ENCODE measurements at places on chromosomes 4 and X. TPM values are rescaled to one million over a fixed set of nuclear protein-coding genes. Genes with fewer than 3 reads are reported as not detected.
A peak's percentile ranks its signal among the peaks of the same experiment; 100 is the strongest.

Gene ARAP2
- 2.8 TPM for total RNA-seq

Gene EGFL6
- total RNA-seq: not detected

Gene CT45A3
- total RNA-seq: not detected

DNA sequence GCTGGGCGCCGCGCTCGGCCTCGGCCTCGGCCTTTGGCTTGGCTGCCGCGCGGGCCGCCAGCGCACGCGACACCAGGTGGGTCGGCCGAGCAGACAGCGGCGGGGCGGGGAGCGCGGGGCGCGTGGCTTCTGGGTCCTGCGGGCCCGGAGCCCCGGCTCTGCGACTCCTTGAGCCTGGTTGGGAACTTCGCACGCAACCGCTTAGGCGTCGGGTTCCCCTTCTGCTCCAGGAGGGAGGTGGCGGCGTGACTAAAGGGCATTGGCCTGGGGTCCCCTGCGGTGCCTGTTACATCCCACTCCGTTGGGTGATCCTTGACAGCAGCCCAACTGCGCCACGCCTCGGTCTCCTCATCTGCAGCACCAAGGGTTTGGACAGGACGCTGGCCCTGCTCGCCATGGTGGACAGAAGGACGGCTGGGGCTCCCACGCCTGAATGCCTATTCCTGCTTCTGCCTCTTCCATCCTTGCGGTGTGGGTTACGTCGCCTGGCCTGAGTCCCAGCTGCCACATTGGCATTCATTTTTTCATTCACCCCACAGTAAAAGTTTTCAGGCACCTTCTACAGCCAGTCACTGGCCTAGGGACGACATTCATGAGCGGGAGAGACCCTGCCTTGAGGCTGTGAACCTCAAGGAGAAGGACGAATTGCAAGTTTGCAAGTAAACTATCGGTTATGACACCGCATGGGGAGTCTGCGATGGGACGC, 631 bp downstream of the EVC start:
- no peak for DNase-seq

DNA sequence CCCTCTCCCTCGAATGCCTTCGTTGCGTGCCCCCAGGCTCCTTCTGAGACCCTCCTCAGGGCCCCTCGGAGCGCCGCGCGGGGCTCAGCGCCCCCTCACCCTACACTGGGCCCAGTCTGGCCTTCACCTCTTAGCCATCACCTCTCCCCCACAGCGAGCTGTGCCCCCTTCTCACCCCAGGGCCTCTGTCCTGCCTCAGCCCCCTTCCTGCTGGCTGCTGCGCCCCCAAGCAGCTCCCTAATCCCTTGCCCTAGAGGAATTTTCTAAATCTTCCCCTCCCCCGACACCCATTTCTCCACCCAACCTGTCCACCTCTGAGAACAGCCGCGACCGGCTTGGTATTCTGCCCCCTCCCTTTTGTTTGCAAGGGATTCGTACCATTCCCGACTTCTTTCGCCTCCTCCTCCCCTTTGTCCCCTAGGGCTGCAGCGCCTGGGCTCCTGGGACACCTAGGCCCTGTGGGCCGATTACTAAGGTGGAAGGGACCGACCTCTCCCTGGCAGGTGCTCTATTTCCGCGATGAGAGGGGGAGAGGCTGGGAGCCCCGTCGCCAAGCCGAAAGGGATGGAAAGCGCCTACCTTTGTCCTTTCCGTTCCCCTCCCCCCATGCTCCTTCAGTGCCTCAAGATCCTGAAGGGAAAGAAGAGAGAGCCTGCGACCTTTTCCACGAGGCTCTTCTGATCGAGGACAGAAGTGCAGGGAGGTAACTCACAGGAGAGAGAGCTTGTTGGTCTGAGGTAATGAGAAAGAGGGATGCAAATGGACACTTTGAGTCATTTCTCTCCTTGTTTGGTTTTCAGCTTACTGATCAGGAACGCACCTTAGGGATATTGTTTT, 10.9 kb downstream of the DLG3 start:
- DNase-seq: no peak

- DNase-seq: no peak
These were observed 1455.5 kb downstream of the TECRL start for GRCh38 chr4:62953752-62954151.

- DNase-seq: no peak
These were observed 915 bp upstream of the RAB33B start for GRCh38 chr4:139453041-139453370.

- no peak for DNase-seq
These were observed 240.5 kb upstream of the ANKRD50 start for GRCh38 chr4:124953061-124953460.

DNA sequence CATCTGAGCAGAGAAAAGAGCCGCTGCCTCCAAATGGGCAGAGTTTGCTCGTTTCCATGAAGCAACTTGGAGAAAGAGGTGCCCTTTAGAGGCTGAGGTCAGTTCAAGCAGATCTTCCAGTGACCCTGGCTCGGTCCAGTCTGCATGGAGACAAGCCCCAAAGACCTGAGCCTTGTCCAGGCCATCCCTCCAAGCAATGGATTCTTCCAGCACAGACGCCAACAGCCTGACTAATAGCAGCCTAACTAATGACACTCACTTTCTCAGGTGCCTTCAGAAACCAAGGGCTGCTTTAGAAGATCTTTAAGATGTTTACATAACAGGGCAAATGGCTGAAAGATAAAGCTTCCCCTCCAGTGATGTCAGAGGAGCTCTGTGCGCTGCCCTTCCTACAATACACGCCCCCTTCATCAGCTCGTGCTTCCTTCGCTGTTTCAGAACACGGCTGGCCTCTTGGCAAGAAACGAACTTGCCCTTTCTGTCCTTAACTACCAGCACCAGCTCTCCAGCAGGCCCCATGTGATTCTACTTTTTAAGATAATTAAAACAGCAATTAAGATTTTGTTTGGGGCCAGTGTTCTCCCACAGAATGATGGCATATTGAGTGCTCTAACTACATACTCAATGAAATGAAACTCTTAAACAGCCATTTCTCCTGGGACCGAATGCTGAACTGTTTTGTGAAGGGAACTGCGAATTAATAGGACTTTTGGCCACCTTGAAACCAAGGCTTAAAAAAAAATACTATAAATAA, 119.0 kb downstream of the GPR143 start:
- no peak for DNase-seq

- DNase-seq: no peak
These were observed 18.0 kb downstream of the PPAT start for GRCh38 chr4:56417396-56417795.

GRCh38 chr4:59973492-59973891, 1226.6 kb upstream of the ADGRL3 start:
- DNase-seq: no peak

- DNase-seq: peak; percentile 72
These were observed 87.3 kb downstream of the PRSS12 start for GRCh38 chr4:118265312-118266144.

Gene AKAP4
- total RNA-seq: not detected

Gene DCAF8L2
- not detected for total RNA-seq

DNA sequence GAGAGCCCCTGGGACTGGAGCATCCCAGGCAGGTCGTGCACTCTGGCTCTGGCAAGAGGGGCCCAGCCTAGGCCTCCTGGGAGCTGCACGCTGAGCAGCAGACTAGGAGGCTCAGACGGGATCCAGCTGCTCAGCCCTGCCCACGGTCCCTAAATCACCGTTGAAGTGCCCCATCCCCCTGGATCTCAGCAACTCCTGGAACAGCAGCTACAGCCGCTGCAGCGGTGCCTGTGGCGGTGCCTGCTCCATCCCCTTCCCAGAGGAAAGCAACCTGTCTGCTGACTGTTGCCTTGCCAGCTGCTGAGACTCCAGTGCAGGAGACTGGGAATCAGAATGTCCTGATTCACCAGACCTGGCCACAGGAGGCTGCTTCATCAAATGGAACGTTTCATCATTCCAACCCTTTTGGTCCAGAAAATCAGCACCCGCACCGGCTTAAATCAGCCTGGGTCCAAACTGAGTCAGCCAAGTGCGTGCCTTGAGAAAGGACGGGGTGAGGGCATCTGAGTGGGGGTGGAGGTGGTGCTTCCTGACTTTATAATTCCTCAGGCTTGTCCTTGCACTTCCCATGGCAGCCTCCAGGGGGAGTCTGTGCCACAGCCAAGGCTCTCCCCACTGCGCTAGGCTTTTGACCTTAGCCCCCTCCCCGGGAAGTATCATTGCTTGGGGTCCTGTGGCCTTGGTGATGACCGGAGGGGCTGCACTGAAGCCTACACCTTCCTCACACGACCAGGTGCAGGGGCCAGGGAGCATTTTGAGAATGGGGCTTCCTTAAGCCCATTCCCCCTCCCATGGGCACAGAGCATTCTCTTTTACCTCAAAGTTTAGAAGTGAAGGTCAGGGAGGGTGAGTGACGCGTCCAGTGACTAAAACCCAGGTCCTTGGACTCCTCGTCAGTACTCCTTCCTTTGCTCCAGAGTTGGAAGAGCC, 6.5 kb downstream of the ZNF185 start:
- DNase-seq: no peak

GRCh38 chrX:118593407-118593806, 97.8 kb downstream of the DOCK11 start:
- no peak for DNase-seq

- DNase-seq: peak; percentile 28
These were observed 42.9 kb downstream of the NDST3 start for GRCh38 chr4:118076958-118077766.

DNA sequence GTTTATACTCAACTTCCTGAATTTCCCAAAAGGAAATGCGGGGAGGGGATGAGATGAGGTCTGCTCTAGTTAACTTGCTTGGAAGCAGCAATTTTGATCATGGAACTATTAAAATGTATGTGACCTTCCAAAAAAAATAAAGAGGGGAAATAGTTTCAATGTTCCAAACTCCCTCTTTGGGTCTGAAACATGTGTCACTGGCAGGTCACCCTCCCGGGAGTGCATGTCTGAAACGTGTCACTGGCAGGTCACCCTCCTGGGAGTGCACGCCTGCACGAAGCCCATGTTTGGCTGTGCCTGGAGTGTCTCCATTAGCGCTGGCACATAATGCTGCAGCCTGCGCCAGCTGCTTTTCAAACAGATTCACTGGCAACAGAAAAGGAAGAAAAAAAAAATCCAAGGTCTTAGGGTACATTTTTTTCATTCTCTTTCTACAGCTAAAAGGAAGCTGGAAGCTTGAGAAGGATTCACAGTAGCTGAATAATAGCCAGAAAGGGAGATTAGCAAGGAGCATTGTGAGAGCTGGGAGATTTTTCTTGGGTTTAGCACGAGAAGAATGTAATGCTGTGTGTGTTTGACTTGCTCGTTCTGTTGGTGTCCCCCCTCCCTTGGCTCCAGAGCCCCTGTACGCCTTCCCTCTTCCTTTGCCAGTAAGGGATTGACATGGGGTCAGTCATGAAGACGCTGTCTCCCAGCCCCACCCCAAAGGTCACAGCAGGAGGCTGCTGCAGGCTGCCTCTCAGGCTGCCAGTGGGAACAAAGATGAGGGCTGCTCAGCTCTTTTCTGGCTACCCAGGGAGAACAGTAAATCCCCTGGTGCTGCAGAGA, 39.2 kb upstream of the TLR3 start:
- peak; percentile 82 for DNase-seq

Gene COL4A6
- total RNA-seq: 8.3 TPM

Gene PAGE2B
- not detected for total RNA-seq
